ENCODE measurements at places on chromosomes 16 and 17.

GRCh38 chr17:41863074-41863848 is 2.0 kb downstream of the KLHL11 start:
- DNase-seq, result no peak

- DNase-seq, result no peak
Observed at GRCh38 chr16:50463581-50464324, 84.4 kb upstream of the NKD1 start.

DNA sequence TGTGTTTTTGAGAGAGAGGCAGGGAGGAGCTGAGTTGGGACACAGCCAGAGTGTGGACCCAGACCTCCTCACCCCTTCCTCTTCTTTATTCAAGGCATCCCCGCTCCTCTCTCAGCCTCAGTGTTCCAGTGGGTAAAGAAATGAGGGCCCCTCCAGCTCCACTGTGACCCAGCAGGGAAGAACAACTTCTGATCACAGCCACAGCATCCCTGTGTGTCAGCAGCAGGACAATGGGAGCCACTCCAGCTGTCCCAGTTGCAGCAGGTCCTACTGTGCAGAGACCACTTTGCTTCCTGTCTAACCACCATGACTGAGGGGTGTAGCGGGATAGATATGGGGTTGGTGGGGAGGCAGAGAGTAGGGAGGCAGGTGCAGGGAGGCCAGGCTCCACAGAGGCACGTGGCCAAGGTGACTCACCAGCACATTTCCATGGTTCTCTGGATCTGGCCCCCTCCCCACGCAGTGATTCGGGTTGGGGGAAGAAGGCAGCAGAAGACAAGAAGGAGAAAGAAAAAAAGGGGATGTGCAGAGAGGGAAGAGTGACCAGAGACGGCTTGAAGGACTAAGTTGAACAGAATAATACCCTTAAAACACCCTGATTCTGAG is 24.5 kb downstream of the PIK3R5 start:
- DNase-seq, result no peak

- no peak for DNase-seq
Observed at GRCh38 chr17:246851-247421, 65.5 kb upstream of the DOC2B start.

GRCh38 chr17:50211249-50212120 is 10.1 kb upstream of the COL1A1 start:
- peak; percentile 48 for DNase-seq

DNA sequence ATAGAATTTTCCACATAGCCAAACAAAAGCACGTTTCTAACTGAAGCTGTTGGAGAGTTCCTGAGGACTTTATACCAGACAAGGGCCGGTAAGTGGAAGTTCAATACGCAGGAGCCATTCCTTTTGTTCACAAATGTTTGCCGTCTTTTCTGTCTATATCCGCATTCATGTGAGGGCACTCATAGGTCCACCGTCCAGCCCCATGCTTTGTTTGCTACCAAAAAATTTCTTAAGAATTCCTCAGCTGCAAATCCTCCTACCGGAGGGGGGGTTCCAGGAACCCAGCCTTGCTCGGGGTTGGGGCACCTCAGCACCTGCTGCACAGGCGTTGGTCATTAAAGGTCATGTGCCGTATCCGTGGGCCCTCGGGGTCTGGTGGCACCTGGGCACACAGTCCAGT is 276.8 kb downstream of the SEC14L1 start:
- no peak for DNase-seq

GRCh38 chr16:30775392-30776188 is 11.4 kb downstream of the ZNF629 start:
- DNase-seq, result peak; percentile 94

- no peak for DNase-seq
Observed at GRCh38 chr16:11016524-11016988, 72.2 kb downstream of the CLEC16A start.

GRCh38 chr17:64255764-64256163 is 7.3 kb downstream of the TEX2 start:
- no peak for DNase-seq

- DNase-seq, result no peak
Observed at GRCh38 chr17:57403236-57403635, 146.9 kb downstream of the MSI2 start.

GRCh38 chr17:75877752-75878173 is 618 bp downstream of the TRIM47 start:
- DNase-seq, result peak; percentile 74

DNA sequence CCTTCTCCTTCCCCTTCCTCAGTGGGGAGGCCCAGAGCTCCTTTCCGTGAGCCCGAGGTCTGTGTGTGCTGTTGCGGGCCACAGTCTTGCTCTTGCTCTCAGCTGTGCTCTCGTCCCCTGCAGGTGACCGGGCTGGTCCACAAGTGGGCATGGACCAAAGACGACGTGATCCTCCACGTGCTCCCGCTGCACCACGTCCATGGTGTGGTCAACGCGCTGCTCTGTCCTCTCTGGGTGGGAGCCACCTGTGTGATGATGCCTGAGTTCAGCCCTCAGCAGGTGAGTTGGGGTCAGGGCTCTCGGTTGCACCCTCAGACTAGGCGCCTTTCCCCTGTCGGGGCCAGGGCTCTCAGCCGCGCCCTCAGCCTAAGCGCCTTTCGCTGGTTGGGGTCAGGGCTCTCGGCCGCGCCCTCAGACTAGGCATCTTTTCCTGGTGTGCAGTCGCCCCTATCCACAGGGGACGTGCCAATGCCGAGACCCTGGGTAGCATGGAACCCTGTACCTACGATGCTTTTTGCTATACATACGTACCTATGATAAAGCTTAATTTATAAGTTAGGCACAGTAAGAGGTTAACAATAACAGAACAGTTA is 8.9 kb downstream of the ACSF3 start:
- DNase-seq, result no peak

GRCh38 chr17:4483012-4483840 is 15.5 kb upstream of the SPNS2 start:
- no peak for DNase-seq

GRCh38 chr16:66299349-66299748 is 67.1 kb upstream of the CDH5 start:
- DNase-seq, result no peak

GRCh38 chr16:80324371-80324770 is 216.4 kb upstream of the DYNLRB2 start:
- DNase-seq, result no peak

GRCh38 chr16:89956505-89957215 is 8.1 kb downstream of the DEF8 start:
- DNase-seq, result no peak

DNA sequence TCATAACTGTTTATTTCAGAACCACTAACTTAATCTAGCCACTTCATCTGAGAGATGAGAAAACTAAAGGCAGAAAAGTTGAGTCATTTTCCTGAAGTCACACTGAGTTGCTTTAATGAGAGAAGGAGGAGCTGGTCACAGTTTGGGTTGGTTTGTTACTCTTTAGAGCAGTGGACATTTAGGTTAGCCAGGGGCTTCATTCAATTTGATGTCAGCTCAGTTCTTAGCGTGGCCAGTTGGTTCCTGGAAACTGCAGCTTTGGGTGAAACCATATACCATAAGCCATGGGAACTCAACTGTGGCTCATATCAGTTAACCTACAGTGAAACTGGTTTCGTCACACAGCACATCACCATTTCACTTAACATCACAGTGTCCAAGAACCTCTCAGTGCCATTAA is 59.2 kb upstream of the ADORA2B start:
- DNase-seq, result no peak

DNA sequence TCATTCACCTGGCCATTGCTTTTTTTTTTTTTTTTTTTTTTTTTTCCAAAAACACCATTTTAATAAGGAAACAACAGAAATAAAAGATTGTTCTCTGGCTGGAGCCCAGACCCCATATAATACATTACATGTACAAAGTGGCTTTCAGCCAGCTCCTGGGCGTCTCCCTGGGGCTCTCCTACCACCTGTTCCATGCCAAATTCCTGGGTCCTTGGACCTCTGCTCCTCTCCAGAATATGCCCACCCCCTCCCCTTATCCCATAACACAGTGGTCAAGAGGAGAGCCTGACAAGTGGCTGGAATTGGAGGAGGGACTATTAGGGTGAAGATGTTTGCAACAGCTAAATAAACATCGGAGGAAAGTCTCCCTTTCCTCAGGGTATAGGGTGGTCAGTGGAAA is 3.6 kb upstream of the PHF12 start:
- DNase-seq, result no peak

GRCh38 chr16:53052519-53053501 is at the start of gene CHD9NB:
CHD9NB (minus strand) TSS chr16:53052897; CDS start chr16:53044158, 8,739 bp downstream.
- peak; percentile 86 for DNase-seq

DNA sequence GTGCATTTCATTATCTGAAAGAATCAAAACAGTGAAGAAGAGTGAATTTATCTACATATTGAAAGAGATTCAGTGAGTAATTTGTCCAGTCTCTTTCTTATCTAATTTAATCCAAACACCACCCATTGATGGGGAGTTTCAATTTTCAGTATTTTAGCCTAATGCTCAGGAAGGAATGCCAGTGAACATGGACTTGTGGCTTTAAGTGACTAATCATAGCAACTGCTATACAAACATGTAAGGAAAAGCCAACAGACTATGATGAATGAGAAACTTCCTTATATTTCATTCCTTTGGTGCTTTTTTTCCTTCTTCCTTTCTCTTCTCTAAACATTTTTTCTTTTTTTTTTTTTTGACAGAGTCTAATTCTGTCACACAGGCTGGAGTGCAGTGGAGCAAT is 885.8 kb downstream of the KCNJ2 start:
- DNase-seq, result no peak

- DNase-seq, result peak; percentile 56
Observed at GRCh38 chr17:17778308-17779014, 58.3 kb downstream of the SREBF1 start.

- peak; percentile 35 for DNase-seq
Observed at GRCh38 chr17:28216528-28216927, 102.5 kb upstream of the TMEM97 start.

DNA sequence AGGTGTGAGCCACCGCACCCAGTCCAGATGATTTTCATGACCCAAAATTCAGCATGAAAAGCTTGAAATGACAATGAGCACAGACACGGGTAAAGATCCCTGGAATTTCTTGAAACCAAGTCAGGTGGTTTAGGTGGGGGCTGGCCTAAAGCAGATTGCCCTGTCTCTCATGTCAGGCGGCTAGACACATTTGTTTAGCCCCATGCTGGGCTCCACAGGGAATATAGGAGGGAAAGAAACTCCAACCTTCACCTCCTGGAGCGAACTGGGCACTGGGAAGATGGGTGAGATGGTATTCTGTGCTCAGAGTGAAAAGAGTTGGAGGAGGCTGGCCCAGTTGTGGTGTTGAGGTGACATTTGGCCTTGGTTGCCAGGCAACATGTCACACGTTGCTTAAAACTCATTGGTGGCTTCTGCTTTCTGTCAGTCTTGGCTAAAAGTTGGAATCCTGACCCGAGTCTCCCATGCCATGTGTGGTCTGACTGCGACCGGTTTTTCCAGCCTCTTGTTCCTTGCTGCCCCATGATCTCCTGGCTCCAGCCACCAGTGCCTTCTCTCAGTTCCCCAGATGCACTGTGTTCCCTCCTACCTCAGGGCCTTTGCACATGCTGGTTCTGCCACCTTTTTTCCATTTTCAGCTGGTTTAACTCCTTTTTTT is 113.7 kb downstream of the ABCC6 start:
- no peak for DNase-seq

DNA sequence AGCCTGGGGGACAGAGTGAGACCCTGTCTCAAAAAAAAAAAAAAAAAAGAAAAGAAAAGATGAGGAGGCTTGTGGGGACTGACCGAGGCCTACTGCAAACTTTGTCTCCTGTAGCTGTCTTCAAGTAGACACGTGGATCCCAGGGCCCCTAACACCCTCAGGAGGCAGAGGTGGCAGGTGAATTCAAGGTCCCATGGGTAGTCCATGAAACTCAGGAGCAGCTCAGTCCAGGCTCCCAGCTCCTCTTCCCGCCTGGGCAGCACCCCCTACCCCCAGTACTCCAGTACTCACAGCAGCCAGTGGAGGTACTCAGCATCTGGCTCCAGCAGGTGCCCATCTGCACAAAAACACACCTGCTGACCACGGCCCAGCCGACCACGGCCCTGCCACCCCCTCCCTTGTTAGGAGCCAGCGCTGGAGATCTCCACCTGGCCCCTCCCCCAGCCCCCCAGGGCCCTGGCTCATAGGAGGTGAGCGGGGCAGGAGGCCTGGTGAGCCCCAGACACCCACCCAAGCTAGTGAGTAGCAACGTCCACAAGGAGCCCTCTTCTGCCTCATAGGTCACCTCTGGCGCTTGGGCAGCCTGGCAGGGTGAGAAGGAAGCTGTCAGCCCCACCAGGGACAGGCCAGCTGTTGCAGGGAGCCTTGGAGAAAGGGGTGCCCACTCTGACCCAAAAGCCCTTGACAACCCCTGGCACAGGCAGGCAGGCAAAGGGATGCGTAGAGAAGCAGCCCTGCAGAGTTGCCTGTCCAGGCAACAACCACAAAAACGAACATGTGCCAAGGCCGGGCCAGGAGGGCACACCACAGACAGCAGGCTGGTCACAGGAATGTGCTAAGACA is 3.8 kb downstream of the MRPL38 start:
- DNase-seq, result no peak

DNA sequence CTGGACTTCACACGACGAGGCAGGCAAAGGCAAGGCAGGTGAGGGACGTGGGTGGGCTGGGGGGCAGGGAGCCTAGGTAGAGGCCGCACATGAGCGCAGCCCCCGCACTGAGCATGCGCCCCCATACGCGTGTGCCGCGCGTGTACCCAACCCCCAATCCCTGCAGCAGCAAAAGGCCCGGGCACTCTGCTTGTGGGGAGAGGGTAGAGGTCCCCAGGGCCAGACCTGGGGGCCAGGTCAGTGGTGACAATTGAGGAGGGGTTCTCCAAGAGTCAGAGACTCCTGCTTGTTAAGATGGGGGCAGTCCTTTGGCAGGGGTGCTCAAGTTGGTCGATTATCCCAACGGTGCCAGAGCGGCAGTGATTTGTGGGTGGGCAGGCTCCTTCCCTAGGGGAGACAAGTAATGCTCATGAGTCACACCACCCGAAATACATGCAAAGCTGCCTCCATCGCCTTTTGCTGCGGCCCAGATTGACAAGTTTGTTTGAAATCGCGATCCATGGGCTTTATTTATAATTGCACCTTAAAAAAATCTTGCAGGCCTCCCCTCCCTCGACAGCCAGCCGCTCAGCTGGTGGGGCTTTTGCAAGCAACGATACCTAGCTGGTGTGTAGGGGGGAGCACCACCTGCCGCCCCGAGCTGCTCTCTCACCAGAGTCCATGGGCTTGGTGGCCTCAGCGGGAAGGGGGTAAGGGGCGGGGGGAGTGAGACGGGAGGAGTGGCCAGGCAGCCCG is 1.1 kb upstream of the GIT1 start:
- DNase-seq, result peak; percentile 67

GRCh38 chr17:33055746-33056145 is 64.1 kb downstream of the SPACA3 start:
- no peak for DNase-seq

All from GM03348 (cell line).